ENCODE measurements at places on chromosomes 6 and 20. TPM values are rescaled to one million over a fixed set of nuclear protein-coding genes. Genes with fewer than 3 reads are reported as not detected.
A peak's percentile ranks its signal among the peaks of the same experiment; 100 is the strongest.

DNA sequence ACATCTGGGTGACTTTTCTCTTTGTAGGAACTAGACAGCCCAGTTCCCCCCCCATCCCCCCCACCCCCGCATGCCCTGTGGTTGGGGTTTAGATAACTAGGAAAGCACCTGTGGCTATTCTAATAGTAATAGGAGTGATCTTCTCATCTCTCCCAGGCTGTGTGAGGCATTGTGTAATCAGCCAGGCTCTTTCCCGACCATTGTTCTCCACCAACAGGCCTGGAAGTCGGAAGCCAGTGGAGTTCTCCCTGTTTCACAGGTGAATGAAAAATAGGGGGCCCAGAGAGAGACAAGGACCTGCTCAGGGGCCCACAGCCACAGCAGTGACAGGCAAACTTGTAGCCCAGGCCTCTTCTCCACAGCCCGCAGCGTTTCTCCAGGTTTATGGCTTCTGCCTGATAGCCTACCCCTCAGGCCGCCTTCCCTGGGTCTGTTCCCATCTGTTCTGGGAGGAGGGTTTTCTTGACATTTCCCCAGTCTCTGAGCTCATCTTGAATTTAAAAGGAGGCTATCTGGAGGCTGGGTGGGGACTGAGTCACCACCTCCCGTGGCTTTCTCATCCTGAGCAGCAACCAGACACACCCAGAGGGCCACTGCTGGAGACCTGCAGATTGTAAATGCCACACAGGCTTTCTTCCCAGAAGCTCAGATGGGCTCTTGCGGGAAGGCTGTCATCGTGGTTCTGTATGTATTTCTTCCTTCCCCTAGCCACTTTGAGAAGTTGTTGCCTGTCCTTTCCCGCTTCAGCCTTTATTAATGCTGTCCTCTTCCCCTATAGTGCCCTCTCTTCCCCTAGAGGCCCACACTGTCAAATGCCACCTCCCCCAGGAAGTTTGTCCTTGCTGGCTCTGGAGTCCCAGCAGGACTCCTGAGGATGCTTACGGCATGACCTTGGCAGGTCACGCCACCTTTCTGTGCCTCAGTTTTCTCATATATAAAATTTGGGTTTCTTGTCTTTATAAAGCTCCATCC lies 75.9 kb upstream of the MYL9 start:
- DNase-seq: peak; percentile 96

- no peak for DNase-seq
Measured at GRCh38 chr6:118212451-118213173, 305.5 kb downstream of the SLC35F1 start.

GRCh38 chr6:104957301-104958177 lies 632 bp downstream of the LIN28B start:
- no peak for DNase-seq

- DNase-seq: no peak
Measured at GRCh38 chr6:81722506-81723223, 29.8 kb downstream of the TENT5A start.

Gene MBOAT1
- 2.5 TPM for total RNA-seq

DNA sequence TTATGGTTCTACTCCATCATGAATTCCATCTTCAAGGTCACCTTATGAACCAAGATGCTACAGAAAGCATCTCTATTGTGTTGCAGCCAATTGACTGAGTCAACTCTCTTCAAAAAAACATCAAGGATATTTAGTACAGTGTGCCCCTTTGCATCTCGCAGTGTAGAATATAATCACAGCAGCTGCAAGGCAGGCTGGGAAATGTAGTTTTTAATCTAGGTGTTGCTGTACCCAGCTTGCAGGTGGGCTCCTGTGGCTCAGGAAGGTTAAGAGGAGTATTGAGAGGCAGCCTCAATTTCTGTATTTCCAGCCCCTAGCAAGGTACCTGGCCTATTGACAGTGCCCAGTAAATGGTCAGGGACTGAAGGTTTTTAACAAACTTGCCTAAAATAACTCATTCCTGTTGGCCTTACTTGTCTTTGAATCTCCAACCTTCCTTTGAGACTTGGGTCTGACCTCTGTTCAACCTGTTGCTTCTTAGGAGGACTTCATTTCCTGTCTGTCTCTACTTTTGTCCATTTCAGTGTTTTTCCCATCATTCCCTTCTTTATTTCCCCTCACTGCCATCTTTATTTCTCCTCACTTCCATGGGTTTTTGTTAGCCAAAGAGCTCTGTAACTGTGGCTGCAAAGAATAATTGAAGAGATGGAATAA lies 150.5 kb downstream of the DNAH8 start:
- no peak for DNase-seq

DNA sequence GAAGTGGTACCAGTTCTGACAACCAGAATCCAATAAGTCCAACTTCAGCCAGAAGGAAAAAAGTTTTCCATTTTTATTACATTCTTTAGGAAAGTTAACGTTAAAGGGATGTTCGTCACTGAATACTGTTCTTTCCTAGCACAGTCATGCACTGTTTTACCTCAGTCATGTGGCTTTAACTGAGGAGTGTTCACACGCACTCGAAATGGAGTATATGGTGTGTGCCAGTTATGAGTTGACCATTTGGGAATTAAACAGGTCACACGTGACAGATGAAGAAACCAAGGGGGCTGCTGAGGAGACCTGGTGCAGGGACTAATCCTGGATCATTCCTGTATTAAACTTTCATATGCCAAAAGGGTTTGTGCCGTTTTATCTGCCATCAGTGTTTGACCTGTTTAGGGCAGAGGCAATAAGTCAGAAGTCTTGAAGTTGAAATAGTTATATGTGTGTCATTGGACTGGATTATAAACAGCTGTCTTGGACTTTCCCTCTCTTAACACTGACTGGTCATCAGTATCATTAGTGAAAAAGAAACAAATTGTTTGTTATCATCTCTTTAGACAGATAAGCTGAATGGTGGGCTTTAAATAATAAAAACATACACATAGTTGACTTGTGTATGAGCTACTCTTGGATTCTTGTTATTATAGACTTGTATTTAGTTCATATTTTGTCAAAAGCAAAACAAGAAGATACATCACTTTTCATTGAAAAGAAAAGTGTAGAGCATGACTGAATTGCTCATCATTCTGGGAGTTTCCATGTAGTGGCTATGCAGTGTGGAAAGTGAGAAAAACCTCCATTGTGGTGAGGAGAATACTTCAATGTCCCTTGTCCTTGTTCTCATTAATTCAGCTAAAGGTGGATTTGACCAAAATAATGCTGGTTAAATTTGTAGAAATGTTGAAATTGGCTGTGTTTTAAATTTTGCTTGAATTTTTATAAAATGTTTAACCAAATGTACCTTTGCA lies 123.5 kb upstream of the SAMD5 start:
- DNase-seq: no peak

GRCh38 chr20:2523919-2524708 lies 12.3 kb upstream of the TMC2 start:
- DNase-seq: peak; percentile 72

GRCh38 chr6:92495242-92495641 lies 924.1 kb downstream of the EPHA7 start:
- peak; percentile 23 for DNase-seq

Gene DCDC2
- total RNA-seq: not detected

- no peak for DNase-seq
Measured at GRCh38 chr20:61974357-61974665, 91.4 kb downstream of the TAF4 start.

DNA sequence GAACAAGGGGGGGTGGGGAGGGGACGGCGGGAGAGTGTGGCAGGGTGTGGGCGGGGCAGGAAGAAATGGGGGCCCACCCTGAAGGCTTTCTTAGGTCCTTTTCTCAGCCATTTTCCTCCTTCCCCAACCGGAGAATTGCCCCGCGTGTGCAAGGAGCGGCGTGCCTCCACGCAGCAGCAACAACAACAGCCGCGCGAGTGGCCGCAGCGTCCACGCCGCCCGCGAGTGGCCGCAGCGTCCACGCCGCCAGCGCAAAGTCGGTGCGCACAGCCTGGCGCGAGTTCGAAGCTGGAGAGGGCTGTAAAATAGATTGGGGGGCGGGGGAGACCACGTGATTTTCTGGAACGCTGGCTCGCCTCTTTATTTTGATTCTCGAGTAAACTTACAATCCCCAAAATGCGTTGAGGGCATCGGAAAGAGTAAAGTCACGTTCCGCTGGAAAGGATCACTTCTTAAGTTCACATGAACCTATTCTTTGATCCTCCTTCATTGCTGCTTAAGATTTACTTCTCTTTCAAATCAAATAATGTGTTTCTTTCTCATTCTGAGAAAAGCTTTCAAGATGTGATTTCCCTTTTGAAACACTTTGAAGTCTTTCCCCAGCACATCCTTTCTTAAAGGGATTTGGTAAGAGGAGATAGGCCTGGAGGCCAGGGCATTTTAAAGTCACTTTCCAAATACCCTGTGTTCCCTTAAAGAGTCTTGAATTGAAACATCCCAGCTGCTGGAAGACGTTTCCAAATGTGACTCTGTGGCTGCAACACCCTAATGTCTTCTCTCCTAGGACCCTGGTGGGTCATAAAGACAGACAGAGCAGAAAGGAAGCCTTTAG lies 66.7 kb upstream of the ZNF217 start:
- peak; percentile 49 for DNase-seq

- DNase-seq: peak; percentile 88
Measured at GRCh38 chr6:158009114-158009891, 27.6 kb downstream of the SYNJ2 start.

Gene TRAPPC3L
- not detected for total RNA-seq

Gene CYP39A1
- not detected for total RNA-seq
